ENCODE measurements at places on chromosomes 1 and 21.
A peak's percentile ranks its signal among the peaks of the same experiment; 100 is the strongest.

DNA sequence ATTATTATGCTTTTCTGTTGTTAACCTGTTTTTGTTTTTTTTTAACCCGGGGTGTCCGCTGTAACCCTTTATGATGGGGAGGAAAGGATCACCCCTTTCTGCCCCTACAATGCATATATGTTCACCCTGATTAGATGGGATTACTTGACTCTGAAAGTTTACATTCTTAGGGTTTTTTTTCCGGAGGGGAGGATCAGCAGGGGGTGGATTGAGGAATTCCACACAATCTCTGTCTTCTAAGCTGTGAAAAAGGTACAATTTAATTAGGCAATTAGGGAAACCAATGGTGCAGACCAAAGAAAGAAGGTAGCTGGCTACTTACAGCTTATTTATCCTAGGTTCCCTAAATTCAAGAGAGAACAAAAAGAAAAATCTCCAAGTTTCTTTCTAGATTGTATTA lies 58.3 kb downstream of the EDEM3 start:
- DNase-seq: no peak

DNA sequence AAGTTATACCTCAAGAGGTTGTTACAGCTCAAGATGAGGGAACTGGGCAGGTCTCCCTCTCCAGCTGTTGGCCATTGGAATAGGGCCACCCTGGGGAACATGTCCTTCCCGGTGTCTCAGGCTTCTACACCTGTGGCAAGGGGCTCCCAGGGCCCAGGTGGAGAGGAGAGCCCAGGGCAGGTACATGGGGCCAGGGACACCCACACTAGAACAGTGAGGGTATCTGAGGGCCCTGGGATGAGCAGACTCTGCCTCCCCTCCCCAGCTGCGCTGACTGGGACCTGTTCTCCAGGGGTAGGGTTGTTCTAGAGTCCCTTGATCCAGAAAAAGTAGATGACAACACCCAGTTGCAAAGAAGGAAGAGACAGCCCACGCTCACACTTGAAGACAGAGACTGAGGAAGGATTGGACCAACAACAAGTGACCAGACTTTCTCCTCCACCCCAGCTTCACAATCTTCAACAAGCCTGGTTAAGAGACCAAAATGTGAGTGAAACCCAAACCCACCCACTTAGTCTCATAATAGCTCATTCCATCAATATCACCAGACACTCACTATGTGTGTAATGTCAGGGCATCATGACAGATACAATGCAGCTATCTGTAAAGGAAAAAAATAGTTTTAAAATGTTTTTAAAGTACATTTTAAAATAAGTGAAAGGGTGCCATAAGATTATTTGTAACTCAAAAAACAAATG lies 439.3 kb downstream of the NPHP4 start:
- no peak for DNase-seq

GRCh38 chr1:228007049-228007800 lies 427 bp downstream of the WNT3A start:
- peak; percentile 49 for DNase-seq

DNA sequence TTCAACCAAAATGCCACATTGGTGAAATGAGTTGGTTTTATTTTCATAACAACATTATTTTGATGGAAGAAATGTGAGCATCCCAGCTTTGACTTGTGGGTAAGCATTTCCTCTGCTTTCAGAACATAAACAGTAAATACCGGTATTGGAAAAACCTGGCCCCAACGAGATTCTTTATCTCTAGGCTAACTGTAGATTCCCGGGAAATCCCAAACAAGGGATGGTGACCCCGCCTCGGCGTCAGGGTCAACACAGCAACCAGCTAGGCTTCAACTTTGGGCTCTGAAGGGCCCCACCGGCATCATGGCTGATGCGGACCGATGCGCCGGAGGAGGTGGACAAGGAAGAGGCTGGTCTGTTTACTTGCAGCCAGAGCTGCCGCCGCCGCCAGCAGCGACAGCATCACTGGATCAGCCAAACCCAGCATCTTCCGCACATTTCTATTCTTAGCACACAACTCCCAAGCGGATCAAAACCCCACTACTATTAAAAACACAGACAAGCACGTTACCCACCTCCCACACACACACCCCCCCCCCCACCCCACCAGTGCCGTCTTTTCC lies 1.1 kb downstream of the AKT3 start:
- peak; percentile 74 for DNase-seq

DNA sequence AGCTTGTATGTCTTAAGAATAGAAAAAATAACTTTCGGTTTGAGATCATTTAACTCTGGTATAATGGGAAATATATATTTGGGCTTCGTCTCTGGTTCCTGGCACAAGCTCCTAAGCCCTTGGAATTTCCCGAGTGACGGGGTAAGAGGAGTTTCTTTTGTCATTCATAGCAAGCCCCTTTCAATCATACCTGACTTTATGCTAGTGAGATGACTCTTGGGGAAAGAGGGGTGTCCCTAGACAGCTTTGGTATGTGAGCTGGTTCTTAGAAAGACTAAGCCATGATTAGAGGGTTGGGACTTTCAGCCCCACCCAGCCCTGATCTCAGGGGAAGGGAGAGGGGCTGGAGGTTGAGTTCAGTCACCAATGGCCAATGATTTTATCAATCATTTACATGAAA lies 13.9 kb upstream of the MTARC1 start:
- no peak for DNase-seq

DNA sequence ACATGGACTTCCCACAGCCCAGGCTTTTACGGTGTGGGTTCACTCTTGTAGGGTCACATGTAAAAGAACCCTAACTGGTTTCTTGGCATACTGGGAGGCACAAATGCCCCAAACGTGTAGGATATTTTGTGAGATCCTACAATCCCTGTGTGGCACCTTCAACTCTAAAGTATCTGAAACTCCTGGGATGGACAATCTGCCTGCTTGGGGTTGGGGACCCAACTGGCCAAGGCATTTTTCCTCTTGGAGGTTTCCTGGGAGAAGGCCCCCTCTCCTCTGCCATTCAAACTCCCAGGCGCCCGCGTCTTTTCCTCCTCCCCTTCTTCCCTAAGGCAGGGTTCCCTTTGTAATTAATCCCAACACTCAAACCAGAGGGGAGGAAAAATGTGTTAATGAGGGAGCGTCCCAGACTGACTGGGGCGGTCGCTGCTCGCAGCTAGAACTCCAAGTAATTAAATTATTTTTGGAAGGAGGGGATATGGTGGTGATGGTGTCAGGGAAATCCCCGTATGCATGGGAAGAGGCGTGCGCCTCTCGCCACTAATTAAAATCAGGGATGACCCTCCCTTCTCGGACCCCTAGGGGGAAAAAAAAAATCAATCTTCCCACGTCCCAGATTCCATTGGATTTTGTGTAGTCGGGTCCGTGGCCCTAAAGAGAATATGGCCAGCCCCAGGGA lies 681 bp upstream of the VANGL2 start:
- DNase-seq: no peak

GRCh38 chr1:6100861-6101783 lies 55.4 kb downstream of the KCNAB2 start:
- DNase-seq: no peak

GRCh38 chr1:96710708-96711477 lies 10.7 kb upstream of the PTBP2 start:
- DNase-seq: peak; percentile 32

- no peak for DNase-seq
These were observed 12.1 kb upstream of the RNF223 start for GRCh38 chr1:1085911-1086841.

All from GM03348 (cell line).